Activated naive CD4-positive, alpha-beta T cell (primary cell): ENCODE measurements at places on chromosomes 12 and 14.

DNA sequence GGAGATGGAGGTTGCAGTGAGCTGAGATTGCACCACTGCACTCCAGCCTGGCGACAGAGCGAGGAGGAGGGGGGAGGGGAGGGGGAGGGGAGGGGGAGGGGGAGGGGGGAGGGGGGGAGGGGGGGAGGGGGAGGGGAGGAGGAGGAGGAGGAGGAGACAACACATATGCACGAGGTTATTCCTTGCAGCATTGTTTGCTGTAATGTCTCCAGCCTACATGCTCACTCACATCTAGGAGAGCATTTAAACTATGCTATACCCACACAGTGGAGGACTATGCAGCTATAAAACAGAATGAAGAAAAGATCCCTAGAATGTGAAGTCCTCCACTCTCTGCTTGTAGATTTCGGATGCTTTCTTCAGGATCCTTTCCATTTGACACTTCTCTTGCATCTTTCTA is 3.5 kb upstream of the HIGD1C start:
- no peak for DNase-seq

GRCh38 chr12:1413930-1414329 is 180.5 kb downstream of the FBXL14 start:
- no peak for DNase-seq

DNA sequence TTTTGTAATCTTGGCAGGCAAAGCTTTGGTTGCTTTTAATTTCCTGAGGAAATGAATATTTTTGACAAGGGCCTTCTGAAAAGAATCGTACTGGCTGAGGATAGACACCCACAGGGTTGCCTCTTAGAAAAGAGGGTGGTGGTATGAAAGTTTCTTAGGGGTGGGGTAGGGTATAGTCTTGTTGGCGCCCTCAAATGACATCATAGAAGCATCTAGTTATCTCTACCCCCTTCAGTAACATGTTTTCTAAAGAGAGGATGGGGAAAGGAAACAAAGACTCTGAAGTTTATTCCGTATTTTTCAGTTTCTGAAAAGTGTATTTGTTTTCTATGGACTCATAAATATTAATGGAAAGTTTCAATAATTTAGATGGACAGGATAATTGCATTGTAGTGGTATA is 13.7 kb downstream of the PRKCH start:
- DNase-seq: no peak

- no peak for DNase-seq
Observed at GRCh38 chr12:40224439-40225291, at the start of gene LRRK2. Gene LRRK2, plus strand, starts transcription at chr12:40224997. Its CDS starts 135 bp downstream, at chr12:40225132.

GRCh38 chr12:88175544-88175943 is 33.4 kb downstream of the TMTC3 start:
- no peak for DNase-seq

GRCh38 chr12:10448236-10448635 is 4.9 kb downstream of the KLRC1 start:
- DNase-seq: no peak

DNA sequence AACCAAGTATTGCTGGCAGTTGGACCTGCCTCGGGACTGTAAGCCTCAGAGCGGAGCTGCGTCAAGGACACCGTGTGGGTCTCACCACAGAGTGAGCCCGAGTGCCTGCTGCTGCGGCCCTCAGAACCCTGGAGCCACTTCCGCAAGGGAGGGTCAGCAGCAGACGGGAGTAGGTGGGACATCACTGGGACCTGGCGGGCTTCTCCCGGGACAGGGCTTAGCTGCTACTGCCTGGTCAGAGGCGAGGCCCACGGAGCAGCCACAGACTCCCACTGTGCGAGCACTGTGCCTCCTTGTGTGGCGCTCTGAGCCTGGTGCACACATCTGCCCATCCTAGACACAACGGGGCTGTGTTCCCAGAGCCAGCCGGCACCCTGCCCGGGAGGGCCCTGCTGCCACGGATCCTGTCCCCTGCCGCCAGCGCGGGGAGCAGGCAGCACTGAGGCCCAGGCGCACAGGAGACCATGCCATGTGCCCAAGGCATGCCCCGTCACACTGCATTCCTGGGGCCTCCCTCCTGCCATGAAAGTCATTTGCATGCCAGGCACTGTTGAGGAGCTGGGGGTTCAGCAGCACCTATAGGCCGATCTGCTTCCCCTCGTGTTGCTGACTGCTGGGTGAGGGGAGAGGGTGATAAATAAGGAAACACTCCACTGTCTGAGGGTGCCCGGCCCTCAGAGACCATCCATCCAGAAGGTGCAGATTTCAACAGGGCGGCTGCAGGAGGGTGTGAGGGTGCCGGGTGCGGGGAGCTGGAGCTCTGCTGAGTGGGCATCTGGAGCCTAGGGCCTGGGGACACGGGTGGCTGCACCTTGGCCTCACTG is 10.0 kb downstream of the HIP1R start:
- no peak for DNase-seq

- no peak for DNase-seq
Observed at GRCh38 chr12:130793554-130793849, 45.5 kb downstream of the STX2 start.

GRCh38 chr14:50770586-50770985 is 60.4 kb downstream of the NIN start:
- DNase-seq: no peak

- no peak for DNase-seq
Observed at GRCh38 chr12:65653946-65654629, 170.2 kb upstream of the HMGA2 start.

GRCh38 chr12:8692573-8692972 is 5.2 kb upstream of the RIMKLB start:
- DNase-seq: no peak

GRCh38 chr12:52317468-52318052 is 3.6 kb downstream of the KRT83 start:
- DNase-seq: no peak

DNA sequence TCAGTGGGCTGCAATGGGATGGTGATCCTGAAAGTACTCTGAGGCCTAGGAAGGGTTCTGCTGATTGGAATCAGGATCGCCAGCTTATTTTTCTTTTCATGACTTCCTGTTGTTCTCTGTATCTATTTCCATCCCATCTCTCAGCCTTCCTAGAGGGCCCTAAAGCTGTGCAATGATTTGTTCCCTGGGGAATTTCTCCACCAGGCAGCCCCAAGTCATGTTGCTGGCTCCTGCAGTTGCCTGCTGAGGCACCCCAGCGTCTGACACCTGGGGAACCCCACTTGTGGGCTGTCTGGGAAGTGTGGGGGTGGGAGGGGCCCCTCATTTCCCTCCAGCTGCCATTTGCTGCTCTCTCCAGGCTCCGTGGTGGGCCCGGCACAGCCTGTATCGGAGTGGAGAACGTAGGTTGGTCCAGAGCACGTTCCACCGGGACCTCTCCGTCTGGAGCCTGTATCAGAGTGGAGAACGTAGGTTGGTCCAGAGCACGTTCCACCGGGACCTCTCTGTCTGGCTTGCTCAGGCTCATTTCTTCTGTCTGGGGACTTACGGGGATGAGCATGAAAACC is 138.3 kb downstream of the TSPAN9 start:
- no peak for DNase-seq

DNA sequence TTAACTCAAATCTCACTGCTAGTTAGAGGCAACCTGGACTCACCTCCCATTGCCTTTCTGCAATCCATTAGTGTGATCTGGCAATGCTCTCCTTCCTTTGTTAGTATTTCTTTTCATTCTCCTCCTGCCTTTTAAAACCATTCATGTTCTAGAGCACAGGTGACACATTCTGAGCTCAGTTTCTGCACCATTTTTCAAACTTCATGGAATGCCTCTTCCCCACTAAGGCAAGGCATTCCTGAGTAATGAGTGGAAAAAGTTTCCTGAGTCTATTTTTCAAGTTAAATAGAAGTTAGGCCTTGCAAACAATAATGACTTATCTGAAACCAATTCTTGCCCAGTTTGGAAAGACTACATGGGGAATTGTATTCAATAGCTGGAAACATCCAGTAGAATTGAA is 1001.8 kb downstream of the BCL11B start:
- no peak for DNase-seq

DNA sequence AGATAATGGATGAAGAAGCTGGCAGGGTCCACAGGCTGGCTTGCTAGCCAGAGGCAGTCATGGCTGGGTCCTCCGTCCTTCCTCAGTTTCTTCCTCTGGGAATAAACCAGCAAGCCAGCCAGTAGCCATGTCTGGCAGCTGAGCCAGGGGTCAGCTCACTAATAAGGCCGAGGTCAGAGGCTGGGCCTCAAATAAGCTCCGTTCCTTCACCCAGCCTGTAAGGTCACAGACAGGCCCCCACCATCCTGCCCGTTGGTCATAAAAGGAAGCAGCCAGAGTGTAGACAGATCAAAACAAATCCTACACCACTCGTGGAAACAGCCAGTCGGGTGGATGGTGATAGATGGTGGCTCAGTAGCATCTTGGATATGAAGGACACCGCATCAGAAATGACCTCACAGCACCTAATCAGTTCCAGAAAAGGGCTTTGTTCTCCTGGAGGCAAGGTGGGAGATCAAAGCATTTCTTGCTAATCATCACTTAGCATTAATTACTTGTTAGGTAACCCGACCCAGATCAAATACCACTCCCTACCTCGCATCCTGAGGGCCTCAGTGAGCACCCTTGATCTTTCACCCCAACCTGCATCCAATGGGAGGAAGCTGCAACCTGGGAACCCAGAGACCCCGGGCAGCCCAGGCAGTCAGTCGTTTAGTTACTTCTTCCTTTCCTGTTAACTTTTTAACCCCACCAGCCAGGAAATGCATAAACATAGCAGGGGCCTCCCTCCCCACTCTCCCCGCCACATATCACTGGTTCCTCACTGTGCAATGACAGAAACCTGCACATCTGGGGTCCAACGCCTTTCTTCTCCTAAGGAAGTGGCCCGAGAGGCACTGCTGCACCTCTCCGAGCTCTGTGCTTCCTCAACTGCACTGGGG is 90.2 kb downstream of the KDM2B start:
- no peak for DNase-seq

DNA sequence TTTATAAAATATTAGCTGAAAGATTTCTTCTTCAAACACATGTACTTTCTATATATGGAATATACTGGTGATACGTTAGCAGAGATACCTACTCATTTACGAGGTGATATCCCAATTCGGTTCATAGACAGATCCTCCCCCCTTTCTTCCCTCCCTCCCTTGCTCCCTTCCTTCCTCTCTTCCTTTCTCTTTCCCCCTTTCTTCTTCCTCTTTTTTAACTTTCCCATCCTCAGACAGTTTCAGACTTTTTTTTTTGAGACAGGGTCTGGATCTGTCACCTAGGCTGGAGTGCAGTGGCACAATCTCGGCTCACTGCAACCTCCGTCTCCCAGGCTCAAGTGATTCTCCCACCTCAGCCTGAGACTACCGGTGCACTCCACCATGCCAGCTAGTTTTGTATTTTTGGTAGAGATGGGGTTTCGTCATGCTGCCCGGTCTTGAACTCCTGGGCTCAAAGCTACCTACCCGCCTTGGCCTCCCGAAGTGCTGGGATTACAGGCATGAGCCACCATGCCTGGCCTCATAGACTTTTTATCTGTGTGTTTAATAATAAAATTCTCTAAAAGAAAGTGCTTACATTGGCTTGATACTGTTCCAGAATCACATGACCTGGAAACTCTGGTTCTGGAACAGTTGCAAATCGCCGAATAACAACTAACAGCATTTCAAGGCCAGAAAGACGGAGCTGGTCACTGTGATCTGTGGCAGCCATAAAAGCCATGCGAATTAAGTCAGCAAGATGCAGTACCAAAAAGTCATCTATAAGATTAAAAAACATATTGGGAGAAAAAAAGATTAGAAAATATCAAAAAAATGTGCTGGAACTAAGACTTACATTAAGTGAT is 99.2 kb downstream of the HEATR5A start:
- no peak for DNase-seq

- no peak for DNase-seq
Observed at GRCh38 chr12:111692575-111693210, 6.8 kb downstream of the ACAD10 start.

DNA sequence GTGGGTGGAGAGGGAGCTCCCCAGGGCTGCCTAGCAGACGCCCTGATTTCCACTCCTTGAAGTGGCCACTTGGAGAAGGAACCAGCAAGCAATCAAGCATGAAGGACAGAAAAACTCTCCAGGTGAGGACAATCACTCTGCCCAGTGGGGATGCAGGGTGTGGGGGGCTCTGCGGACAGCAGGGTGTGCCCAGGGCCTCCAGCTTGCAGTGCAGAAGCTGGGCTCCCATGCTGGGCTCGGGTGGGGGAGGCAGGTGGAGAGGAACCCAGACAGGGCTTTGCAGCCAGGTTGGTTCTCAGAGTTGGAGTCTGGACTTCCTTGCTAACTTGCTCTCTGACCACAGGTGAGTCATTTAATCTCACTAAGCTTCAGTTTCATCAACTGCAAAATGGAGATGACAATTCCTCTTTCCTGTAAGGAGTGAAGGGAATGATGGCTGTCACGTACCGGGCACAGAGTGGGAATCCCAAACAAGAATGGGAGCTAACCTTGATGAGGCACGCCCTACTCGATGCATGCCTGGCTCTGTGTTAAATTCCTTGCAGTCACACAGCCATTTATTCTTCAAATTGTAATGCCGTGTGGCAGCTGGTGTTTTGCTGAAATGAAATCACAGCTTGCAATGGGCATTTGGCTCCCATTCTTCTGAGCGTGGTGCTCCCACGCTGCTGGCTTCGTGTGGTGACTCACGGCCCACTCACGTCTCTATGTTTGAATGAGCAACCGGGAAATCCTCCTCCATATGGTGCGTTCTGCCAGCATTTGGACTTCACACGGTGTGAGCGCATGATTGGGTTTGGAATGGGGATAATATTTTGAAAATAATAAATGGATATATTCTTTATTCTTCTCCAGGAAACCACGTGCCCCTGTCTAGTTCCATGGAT is 75.2 kb downstream of the PRIMA1 start:
- DNase-seq: no peak
